ENCODE measurements at places on chromosomes 1 and 21.

DNA sequence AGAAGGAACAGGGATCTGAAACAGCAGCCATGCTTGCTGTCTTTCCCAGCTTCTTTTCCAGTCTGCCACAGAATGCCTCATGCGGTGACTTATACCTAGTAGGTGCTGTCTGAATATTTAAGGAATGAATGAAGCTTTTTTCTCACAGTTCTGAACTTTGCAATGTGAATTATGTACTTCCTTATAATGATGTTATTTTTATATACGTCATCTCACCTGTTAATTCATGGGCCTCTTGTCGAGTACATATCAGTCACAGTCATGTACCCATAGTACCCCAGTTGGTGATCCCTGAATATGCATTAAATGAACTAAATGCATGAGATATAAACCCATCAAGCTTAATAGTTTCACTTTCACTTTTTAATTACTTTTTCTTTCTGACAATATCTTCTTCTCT is 132.7 kb downstream of the NTNG1 start:
- DNase-seq = no peak

DNA sequence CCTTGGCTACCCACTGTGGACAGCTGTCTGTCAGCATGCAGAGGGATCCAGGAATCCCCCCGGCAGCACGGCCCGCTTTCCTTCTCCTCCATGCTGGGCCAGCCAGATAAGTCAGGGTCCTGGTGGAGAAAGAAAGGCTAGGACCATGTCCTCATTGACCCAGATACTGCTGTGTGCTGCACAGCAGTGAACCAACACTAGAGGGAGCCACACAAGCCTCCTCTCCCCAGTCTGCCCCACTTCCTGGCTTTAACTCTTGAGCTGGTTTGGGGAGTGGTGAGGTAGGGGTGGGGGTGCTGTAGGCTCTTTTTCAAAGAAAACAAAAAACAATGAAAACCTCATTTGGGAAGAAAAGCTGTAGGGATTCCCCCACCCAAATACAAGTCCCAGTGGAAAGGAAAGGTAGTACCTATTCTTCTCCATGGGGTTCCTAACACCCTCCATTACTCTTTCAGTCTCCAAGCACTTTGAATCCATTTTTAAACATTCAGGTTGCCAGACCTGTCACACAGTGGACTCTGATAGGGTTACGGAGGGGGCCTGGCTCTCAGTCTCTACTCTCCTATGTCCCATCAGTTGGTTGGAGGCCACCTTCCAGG is 84.9 kb upstream of the CD1D start:
- no peak for DNase-seq

DNA sequence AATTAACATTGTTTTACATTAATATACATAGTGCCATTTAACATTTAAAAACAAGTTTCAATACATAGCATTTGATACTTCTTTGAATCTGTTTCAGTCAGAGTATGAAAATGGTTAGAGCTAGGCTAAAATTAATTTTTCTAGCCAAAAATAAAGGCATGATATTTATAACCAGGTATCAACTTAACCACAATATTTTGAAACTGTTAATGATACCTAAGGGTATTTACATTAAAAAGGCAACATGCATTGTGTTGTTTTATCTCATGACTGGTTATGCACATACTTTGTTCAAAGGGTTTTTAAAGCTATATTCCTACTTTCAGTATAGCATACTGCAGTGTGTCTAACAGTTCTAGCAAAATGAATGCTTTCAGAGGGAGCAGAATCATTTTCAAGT is 130.0 kb downstream of the HS2ST1 start:
- no peak for DNase-seq

DNA sequence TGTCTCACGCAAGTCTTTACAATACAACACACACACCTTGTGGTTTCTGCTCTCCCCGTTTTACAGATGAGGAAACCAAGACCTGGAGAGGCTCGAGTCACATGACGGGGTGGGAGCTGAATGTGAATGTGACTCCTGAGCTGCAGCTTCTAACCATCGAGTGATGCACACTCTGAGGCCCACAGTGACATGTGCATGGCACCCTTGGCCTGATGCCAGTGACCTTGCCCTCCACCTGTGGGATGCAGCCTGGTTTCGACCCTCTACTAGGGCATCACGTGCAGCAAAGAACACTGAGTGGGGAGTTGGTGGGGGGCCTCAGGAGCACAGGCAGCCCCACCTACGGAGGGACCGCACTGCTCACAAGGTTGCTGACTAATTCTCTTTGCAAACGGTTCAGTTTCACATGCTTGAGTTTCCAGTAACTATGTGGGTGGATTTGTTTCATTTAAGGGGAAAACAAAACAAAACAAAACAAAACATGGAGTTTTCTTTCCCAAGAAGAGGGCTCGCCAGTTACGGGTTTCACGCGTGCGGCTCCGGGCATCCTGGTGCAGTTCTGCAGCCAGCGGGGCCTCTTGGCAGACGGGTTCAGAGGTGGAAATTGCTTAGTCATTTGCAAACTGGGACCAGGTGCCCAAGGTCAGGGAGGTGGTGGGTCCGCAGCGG is 22.9 kb downstream of the SPSB1 start:
- no peak for DNase-seq

- DNase-seq = peak; percentile 98
Measured at GRCh38 chr1:28437924-28438699, 67.7 kb upstream of the RCC1 start.

DNA sequence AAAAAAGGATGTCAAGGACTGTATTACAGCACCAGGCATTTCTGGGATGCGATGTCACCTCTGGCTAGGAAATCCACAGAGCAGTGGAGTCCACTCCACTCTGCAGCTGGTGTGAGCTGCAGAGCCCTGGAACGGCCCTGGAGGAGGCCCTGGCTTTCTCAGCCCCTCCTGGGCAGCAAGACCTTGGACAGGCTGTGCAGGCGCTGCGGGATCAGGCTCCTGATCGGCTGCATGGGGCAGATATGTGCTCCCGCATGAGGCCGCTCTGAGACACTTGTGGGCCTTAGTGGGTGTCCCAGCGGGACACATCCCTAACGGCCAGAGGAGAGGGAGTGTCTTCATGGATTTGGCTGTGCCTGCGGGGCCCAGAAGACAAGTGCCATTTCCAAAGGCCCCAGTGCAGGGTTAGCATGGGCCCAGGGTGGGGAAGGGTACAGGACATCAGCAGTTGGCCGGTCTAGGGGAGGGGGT is 6.2 kb downstream of the DNMT3L start:
- no peak for DNase-seq

DNA sequence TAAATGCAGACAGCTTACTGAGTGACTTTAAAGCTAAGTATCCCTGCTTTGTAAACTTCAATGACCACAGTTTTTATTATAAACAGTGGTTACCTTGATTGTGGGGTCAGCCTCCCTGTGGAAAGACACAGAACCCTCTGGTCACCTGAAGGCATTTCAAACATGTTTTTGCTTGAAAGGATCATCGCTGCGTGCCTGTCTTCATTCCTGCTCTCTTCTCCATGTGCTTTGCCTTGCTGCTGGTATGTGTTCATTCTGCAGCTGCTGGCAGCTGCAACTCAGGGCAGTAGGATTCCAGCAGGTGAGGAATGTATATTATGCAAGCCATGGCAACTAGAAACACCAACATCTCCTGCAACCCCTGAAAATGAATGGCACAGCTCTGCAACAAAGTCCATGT is 81.0 kb upstream of the VAV3 start:
- DNase-seq = no peak

DNA sequence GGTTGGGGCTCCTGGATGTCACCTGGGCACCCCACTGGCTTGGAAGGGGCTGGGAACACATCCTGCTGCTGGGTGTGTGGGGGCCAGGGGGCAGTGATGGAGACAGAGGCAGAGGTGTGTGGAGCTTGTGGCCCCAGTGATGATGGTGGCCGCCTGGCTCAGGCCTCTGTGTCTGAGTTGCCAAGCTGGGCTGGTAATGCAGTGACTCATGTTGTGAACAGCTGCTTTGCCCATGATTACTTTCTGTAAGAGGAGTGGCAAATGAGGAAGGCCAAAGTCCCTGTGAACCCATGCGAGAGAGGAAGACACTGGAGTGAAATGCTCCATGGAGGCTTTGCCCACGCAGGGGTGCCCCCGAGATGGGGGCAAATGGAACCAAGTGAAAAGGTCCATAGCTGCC is 86.8 kb downstream of the KCNJ6 start:
- DNase-seq = peak; percentile 79

GRCh38 chr21:17631195-17631594 is 18.5 kb upstream of the BTG3 start:
- no peak for DNase-seq

DNA sequence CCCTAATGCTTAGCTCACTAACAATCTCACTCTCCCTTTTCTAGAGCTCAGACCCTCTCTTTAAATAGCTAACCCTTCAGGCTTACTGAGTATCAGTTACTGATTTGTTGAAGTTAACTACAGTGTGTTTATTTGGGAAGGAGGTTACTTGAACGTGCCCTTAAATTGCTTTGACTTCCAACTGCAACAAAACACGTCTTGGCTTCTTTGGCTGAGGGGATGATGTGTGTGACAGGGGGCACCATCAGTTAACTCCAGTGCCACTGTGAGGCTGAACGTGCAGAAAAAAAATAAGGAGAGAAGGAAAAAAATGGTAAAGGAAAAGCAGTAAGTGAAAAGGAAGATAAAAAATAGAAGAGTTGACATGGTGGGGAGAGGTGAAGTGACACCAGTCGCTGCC is 75.1 kb upstream of the NRIP1 start:
- no peak for DNase-seq

- no peak for DNase-seq
Measured at GRCh38 chr1:42734201-42735035, 5.6 kb downstream of the CLDN19 start.

DNA sequence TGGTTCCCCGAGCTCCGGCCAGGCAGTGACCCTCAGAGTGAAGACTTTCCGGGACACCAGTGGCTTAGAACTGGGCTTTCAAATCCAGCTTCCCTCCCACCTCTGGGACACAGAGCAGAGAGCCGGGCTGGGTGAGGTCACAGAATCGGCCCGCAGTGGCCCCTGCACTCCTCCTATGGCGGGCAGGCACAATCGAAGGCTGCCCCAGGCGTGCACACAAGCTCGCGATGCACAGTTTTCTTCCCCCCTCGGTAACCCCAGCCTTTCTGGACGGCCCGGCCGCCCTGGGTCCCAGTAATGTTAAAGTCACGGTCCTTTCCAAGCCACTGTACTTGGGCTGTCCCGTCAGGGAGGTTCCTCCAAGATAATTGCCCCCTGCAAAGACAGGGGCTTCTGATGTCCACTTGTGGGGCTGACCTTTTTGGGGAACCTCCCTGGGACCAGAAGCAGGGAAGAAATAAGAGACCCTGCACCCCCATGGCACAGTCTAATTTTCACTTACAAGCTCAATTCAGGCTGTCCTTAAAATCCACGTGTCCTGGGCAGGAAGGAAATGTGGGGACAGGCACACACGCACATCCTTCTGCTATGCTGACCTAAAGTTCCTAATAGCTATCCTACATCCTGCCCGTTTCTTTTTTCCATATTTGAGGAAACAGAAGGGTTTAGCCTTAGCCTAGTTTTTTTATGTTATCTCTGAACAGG is 13.7 kb downstream of the TFF3 start:
- no peak for DNase-seq

DNA sequence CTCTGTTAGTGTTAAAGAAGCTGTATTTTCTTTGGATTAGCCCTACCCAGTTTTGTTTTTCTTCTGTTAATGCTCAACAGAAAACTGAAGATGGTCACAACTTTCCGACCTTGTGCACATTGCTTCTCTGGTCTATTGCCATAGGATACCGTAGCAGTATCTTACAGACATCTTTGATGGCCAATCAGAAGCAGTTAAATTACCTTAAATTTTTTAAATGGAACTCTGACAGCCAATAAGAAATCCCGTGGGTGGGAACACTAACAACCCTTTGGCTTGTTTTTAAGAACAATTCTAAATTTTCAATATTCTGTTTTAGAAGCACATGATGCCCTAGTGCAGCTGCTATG is 17.2 kb downstream of the NFYC start:
- no peak for DNase-seq

- DNase-seq = no peak
Measured at GRCh38 chr1:108871050-108871724, 5.6 kb upstream of the GPSM2 start.

- no peak for DNase-seq
Measured at GRCh38 chr1:209059376-209059775, 524.1 kb upstream of the CAMK1G start.

DNA sequence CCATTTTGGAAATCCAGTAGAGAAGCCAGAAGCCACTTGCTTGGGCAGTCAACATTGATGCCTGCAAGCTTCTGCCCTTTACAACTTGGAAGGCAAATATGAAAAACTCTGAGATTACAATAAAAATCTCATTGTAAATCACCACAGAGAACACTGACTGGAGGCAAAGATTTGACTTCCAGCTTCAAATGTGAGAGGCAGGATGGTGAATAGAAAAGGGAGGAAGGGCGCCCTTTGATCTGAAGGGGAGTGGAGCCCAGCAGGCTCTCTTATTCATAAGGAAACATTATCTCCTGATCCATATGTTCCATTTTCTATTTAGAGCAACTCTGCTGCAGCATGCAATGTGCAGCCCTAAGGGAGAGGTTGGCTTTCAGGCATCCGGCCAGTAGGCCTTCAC is 348.3 kb downstream of the AJAP1 start:
- DNase-seq = no peak

DNA sequence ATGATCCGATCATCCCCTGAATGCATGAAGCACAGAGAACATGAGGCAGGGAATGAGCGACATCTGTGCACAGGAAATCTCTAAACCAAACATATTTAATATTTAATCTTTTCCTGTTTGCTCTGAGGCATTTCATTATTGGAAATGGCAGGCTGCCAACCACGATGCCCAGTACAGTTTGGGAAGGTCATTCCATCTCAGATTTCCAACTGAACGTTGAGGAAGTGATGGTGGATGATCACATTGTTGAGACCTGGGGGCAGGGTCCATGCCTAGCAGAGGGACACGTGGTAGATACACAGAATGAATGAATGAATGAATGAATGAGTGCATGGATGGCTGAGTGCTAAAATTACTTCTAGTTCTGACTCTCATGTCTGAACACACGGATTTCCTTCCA is 15.9 kb upstream of the FASLG start:
- DNase-seq = no peak

DNA sequence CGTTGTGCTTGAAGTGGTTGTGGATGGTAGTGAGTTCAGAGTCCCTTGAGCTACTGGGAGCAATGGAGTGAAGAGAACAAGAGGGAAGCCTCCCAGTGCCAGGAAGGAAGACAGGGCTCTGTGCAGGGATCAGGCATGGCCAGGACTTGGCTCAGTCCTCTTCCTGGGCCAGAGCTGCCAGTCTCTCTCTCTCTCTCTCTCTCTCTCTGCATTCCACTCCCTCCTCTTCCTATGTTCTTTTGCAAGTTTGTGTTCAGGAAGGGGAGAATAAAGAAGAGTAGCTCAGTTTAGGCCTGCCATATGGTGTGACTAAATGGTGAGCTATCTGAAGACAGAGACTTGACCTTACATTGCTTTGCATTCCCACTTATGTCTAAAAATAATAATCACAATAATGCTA is 20.5 kb upstream of the RPTN start:
- no peak for DNase-seq

All from HS-27A (cell line).